NCI-H446 (cell line): ENCODE measurements at places on chromosomes 12 and 14.

DNA sequence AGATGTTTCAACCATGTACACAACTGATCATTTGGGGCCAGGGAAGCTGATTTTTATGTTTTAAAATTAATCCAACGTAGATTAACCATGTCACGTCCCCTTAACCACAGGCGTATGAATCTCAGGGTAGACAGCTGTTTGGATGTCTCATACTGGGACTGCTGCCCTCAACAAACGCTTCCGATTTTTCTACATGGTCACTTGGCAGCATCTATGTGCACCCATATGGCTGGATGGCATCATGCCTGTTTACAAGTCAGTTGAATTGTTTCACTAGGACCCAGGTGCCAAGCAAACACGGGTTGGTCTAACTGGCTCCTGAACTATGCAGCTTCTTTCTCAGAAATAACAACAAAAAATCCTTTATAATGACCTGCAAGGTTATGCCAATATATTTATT lies 393.8 kb downstream of the NPAS3 start:
- peak; percentile 1 for DNase-seq

DNA sequence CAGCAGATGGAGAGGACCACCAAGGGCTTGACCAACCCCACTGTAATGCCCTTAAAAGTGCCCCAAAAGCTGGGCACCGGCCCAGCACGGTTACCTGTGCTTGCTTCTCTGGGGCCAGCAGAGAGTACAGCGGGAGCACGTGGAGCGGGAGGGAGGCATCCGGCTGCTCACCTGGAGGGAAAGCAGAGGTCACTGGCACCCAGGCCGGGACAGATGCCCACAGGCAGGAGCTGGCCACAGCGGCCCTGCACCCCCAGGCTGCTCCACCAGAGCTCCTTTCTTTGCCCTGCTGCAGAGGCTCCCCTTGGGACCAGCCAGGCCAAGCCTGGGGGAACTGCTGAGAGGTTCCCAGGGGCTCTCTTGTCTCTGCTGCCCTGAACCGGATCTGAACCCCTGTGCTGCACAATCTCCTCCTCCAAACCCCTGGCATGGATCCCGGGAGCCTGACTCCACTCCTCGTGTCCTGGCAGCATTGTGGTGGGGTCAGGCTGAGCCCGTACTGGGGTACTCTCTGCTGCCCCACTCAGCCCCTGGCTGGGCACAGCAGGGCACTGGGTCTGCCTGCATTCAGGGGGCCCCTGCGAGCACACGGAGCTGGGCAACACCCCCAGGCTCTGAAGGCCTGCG lies 24.0 kb downstream of the DHX37 start:
- no peak for DNase-seq

- no peak for DNase-seq
Measured at GRCh38 chr12:104985206-104985605, 910 bp upstream of the NOPCHAP1 start.

- DNase-seq: no peak
Measured at GRCh38 chr12:56348776-56349175, 10.1 kb downstream of the IL23A start.

GRCh38 chr12:49933796-49934195 lies 16.7 kb upstream of the AQP2 start:
- DNase-seq: no peak

DNA sequence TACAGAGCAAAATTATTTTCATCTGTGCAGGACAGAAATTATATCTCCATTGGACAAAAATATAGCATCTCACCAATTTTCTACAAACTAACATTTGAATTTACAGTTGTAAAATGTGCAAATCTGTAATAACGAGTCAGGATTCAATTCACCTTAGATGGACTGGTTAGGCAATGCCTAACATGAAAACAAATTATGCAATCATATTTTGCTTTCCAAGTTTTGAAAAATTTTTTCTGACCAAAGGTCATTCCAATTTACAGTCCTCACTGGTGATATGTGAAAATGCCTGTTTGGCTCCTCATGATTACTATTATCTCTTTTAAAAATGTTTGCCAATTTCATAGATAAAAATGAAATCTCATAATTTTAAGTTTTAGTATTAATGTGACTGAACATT lies 6.5 kb upstream of the CPM start:
- DNase-seq: no peak

GRCh38 chr12:49832836-49833421 lies 4.7 kb upstream of the NCKAP5L start:
- DNase-seq: no peak

- DNase-seq: peak; percentile 25
Measured at GRCh38 chr14:81464253-81465002, 64.3 kb upstream of the STON2 start.
